ENCODE measurements at places on chromosomes 2 and 18.

- no peak for DNase-seq
Measured at GRCh38 chr2:109447776-109448175, 166.0 kb downstream of the SEPTIN10 start.

- no peak for DNase-seq
Measured at GRCh38 chr18:78240101-78240500, 739.5 kb upstream of the SALL3 start.

DNA sequence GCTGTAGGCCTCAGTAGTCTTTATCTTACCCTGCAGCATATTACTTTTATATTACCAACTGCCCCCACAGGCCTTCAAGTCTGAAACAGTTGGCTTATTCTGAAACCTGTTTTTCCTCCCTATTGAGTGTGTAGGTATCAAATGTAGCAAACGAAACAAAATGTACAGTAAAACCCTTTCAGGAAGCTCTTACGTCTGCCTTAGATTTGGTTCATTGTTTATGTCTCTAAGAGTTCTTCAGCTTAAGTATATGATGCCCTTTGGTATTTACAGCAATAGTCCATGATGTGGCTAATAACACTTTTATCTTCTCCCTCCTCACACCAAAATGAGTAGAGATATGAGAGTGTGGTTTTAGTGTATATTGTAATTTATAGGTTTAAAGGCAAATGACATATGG lies 108.8 kb downstream of the DOCK10 start:
- no peak for DNase-seq

GRCh38 chr2:144256996-144257707 lies 262.8 kb downstream of the ZEB2 start:
- peak; percentile 15 for DNase-seq

DNA sequence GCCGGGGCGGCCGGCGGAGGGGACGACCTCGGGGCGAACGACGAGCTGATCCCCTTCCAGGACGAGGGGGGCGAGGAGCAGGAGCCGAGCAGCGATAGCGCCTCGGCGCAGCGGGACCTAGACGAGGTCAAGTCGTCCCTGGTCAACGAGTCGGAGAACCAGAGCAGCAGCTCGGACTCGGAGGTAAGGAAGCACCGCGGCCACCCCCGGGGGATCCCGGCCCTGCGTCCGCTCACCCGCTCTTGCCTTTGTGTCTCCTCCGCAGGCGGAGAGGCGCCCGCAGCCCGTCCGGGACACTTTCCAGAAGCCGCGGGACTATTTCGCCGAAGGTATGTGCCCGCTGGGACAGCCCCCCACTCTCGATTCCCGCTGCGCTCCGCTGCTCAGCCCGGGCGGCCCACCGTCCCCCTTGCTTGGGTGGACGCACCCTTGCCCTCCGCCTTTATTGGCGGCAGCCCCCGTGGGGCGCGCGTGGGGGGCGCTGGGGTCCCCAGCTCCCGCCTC lies 611 bp downstream of the TCF7L1 start:
- DNase-seq, result peak; percentile 43

Measured in fibroblast of skin of back (primary cell).